WTC11 (cell line): ENCODE measurements at places on chromosomes 6 and 20. TPM values are rescaled to one million over a fixed set of nuclear protein-coding genes. Genes with fewer than 3 reads are reported as not detected.

The ZC3H12D gene
- 0.13 to 0.21 TPM (median 0.14 TPM) in 3 replicates for total RNA-seq

The TEAD3 gene
- 32.0 to 34.3 TPM (median 33.9 TPM) in 3 replicates for total RNA-seq

The CCN6 gene
- total RNA-seq: not detected in 3 replicates

The PPP1R14C gene
- 0.66 to 1.1 TPM (median 0.80 TPM) in 3 replicates for total RNA-seq

The RAET1E gene
- total RNA-seq: not detected in 3 replicates

The ZNF217 gene
- 75.6 to 84.0 TPM (median 77.7 TPM) in 3 replicates for total RNA-seq

The TBX18 gene
- 0.15 TPM in 1 of 3 replicates, not detected in the others for total RNA-seq

The ANGPT4 gene
- 0.20 to 0.32 TPM (median 0.25 TPM) in 3 replicates for total RNA-seq

The VAPB gene
- 46.6 to 55.8 TPM (median 54.8 TPM) in 3 replicates for total RNA-seq

The C6orf52 gene
- total RNA-seq: 0.42 to 1.8 TPM (median 0.50 TPM) in 3 replicates

The TMEM14C gene
- total RNA-seq: 103 to 122 TPM (median 119 TPM) in 3 replicates
